A549 treated with dexamethasone at 1 μM for 4 hours (cell line): ENCODE measurements at places on chromosomes 1 and 21. TPM values are rescaled to one million over a fixed set of nuclear protein-coding genes. Genes with fewer than 3 reads are reported as not detected.

Gene F13B
- total RNA-seq = 0.05 to 0.11 TPM (median 0.06 TPM) in 4 of 5 replicates, not detected in the other

Gene MYCL
- total RNA-seq = 1.1 to 1.9 TPM (median 1.6 TPM) in 5 replicates

Gene RHOU
- total RNA-seq = 15.0 to 18.8 TPM (median 17.7 TPM) in 5 replicates

Gene USP48
- total RNA-seq = 15.3 to 19.1 TPM (median 18.0 TPM) in 5 replicates

Gene AJAP1
- total RNA-seq = not detected in 5 replicates

Gene MMEL1
- 0.08 TPM in 1 of 5 replicates, not detected in the others for total RNA-seq
